Fibroblast of the conjunctiva (primary cell): ENCODE measurements at places on chromosomes 16 and 17.

GRCh38 chr16:2034696-2035430 is 8.2 kb downstream of the NHERF2 start:
- no peak for DNase-seq

GRCh38 chr17:77579682-77580081 is 378.8 kb upstream of the TNRC6C start:
- DNase-seq: no peak

GRCh38 chr16:49708491-49708890 is 147.4 kb downstream of the ZNF423 start:
- DNase-seq: no peak

- DNase-seq: no peak
Measured at GRCh38 chr17:27456681-27457359, 572 bp downstream of the KSR1 start.

DNA sequence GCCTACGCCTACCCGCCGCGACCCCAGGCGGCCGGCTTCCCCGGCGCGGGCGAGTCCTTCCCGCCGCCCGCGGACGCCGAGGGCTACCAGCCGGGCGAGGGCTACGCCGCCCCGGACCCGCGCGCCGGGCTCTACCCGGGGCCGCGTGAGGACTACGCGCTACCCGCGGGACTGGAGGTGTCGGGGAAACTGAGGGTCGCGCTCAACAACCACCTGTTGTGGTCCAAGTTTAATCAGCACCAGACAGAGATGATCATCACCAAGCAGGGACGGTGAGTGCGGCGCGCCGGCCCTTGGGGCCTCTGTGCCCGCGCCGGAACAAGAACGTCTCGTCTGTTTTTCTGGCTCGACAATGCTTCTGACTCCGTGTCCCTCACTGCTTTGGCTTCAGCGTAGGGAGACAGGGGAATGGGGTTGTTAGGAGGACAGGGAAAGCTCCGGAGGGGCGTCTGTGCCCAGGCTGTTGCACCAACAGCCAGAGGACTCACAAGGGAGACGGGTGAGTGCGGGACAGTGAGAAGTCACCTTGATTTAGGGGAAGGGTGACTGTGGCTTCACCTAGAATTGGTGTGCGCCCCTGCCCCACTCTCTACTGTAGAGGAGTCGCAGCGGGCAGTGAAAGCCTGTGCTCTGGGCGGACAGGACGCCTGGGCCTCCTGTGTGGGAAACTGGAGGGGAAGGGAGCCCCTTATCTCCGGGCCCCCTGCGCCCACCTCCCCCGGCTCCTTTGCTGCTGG is 806 bp downstream of the TBX21 start:
- DNase-seq: no peak

GRCh38 chr17:45794840-45795239 is 10.7 kb downstream of the CRHR1 start:
- no peak for DNase-seq

- DNase-seq: no peak
Measured at GRCh38 chr16:19841184-19841583, 43.5 kb downstream of the GPRC5B start.

- no peak for DNase-seq
Measured at GRCh38 chr16:50616883-50617645, 64.0 kb downstream of the SNX20 start.

DNA sequence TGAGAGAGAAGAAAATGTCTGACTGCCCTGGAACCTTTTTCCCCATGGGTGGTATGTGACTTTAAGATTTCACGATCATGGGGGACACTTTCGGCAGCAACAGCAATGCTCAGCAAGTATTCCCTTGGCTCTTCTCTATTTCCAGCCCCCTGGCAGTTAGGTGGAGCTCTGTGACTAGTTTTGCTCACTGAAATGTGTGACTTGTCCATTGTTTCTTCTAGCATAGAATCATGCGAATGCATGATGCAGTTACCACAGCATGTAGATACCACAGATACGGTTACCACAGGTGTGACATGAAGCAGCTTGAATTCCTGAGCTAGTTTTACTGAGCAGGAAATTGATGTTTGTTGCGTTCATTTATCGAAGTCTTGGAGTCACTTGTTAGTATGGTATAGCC is 1034.5 kb upstream of the EEF2KMT start:
- no peak for DNase-seq

GRCh38 chr16:50015631-50016030 is 9.4 kb upstream of the CNEP1R1 start:
- DNase-seq: no peak

DNA sequence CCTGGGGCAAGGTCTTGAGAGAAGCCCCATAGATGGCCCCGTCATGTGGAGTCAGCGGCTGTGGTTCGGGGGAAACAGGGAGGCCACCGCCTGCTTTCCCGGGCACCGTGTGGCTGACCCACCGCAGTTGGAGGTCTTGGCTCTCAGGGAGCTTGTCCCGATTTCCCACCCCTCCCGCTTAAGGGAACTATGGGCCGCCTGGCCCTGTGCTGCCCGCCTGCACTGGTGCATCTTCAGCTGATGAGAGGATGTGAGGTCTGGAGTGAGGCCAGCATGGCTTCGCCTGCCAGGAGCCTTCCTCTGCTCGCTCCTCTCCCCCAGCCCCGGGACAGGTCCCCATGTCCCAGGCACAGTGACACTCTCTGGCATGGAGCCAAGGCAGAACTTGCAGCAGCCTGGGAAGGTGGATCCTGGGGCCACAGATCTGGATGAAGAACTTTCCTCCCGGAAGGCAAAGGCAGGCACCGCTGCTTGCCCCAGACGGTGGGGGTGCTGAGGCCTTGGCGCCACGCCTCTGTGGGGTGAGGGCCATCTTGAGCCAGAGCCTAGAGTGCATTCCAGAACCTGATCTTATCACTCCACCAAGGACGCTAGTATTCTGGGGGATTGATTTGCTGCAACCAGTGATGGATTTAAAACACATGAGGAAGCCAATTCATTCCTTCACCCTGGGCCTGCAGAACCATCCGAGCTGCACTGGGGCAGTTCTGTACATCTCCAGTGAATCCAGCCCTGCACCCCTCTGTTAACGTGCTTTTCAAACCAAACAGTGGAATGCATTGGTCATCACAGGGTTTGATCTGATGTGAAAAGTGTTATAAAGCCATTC is 178.6 kb upstream of the TNRC6C start:
- DNase-seq: no peak

GRCh38 chr17:45101546-45101882 is 30.8 kb downstream of the PLCD3 start:
- no peak for DNase-seq

DNA sequence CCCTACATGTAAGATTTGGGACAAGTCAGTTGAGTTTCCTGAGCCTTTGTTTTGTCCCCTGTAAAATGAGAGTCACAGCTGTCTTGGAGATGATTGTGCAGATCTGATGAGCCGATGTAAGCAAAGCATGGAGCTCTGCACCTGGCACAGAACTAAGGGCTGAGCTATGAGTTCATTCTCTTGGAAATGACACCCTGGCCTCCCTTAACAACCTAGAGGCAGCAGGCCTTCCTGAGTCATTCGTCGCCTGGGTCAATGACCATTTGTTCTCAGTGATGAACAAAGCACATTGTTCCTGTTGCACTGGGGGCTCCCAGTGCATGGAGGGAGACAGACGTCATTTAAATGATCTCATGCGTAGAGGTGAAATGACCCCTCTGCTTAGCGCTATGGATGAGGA is 62.8 kb upstream of the GCSH start:
- DNase-seq: no peak

DNA sequence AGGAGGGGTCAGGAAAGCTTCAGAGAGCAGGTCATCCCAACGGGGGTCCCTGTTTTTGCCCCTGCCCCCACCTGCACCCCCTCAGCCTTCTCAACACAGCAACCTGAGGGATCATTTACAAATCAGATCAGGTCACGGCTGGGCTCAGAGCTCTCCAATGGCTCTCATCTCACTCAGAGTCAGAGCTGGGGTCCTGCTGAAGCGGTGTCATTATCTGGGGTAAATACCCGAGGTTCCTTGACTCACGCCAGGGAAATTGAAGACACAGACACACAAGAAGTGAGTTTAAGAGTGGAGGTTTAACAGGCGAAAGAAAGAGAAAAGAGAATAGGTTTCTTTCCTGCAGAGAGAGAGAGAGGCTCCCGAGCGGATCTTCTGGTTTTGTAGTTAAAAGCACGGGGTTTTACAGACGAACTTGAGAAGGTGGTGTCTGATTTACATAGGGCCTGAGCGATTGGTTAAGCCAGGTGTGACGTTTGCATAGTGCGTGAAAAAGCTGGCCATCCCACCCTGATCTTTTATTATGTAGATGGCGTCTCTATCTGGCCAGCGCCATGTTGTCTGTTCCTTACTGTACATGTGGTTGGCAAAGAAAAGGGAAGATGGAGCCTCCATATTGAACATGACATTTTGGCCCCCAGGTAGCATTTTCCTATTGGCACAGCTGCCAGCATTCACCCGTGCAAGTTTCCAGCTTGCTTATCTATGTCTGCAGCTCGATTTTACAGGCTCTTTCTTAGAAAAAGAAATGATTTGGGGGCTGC is 51.4 kb downstream of the WSB1 start:
- no peak for DNase-seq

GRCh38 chr16:30745082-30745481 is 3.1 kb upstream of the PHKG2 start:
- no peak for DNase-seq

DNA sequence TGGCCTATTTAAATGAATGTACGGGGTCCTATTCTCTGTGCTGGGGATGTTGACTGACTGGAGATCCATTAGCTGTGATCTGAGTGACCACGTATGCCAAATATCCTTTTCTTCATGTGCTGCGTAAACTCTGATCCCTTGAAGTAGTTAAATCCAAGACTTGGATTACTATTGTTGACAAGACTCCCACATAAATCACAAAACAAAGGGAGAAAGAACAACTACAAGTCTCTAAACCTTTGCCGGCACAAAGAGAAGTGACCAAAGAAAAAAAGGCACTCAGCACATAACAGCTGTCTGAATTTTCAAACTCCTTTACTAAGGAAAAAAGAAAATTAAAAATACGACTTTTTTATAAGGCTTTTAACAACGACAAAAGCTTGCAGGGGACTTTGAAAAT is 559.9 kb upstream of the CDH8 start:
- DNase-seq: no peak
